SW 1271 (cell line): ENCODE measurements at places on chromosomes 16 and 17.

- no peak for DNase-seq
Measured at GRCh38 chr16:57578521-57579360, 36.3 kb downstream of the ADGRG5 start.

- DNase-seq = no peak
Measured at GRCh38 chr16:5031601-5032000, 2.1 kb downstream of the NAGPA start.

DNA sequence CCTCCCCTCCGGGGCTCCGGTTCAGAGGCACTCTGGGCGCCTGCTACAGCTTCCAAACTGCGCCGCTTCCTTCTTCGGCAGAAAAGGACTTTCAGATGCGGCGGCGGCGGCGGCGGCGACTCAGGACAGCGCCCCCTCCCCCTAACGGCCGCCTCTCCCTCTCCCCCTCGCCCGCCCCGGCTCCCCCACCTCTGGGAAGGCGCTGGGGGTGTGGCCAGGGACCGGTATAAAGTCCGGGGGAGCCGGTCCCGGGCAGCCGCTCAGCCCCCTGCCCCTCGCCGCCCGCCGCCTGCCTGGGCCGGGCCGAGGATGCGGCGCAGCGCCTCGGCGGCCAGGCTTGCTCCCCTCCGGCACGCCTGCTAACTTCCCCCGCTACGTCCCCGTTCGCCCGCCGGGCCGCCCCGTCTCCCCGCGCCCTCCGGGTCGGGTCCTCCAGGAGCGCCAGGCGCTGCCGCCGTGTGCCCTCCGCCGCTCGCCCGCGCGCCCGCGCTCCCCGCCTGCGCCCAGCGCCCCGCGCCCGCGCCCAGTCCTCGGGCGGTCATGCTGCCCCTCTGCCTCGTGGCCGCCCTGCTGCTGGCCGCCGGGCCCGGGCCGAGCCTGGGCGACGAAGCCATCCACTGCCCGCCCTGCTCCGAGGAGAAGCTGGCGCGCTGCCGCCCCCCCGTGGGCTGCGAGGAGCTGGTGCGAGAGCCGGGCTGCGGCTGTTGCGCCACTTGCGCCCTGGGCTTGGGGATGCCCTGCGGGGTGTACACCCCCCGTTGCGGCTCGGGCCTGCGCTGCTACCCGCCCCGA, at the start of gene IGFBP4:
IGFBP4 (plus strand) TSS at position 255 of the 792 bp plus-strand sequence; CDS start at position 541, 286 bp downstream.
- DNase-seq = peak; percentile 40

- DNase-seq = no peak
Measured at GRCh38 chr16:23920899-23921298, 85.1 kb downstream of the PRKCB start.

DNA sequence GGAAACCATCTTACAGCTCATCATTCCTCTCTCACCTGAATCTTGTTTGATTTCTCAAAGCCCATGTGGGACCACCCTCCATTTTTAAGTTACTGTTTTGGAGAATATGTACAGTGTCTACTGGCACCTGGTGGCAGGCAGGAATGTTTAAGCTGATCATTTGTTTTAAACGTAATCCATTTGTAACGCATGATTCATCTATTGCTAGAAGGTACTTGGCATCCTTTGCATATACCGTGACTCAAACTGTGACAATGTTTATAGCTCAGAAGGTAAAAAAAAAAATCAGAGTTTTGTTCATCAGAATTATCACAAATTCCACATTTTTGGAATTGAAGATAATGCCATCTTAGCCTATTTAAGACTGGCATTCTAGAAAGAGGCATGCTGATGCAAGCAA, 1007.5 kb upstream of the EEF2KMT start:
- DNase-seq = no peak

- no peak for DNase-seq
Measured at GRCh38 chr16:89741342-89742014, 20.1 kb downstream of the ZNF276 start.

DNA sequence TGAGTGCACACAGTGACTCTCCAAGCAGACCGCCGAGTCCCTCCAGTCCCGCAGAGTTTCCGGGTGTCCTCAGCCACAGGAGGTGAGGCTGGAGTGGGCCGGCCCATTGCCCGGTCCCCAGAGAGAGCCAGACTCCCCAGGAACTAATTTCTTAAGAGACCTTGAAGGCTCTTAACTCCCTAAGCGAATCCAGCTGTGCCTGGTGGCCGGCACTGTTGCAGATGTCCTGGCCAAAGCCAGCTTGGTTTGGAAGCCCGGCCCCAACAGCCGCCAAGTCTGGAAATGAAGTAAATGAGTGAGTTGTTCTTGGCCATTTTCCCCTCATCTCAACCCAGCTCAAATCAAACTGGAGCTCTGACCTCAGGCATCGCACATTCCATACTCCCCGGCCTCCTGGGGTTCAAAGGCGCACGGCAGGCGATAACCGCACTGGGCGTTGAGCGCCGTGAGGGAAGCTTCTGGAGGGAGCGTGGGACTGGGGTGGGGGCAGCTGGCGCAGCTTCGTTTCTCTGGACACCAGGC, 42.0 kb downstream of the CMIP start:
- DNase-seq = no peak

GRCh38 chr17:12537436-12537835, 128.3 kb upstream of the MYOCD start:
- DNase-seq = no peak

DNA sequence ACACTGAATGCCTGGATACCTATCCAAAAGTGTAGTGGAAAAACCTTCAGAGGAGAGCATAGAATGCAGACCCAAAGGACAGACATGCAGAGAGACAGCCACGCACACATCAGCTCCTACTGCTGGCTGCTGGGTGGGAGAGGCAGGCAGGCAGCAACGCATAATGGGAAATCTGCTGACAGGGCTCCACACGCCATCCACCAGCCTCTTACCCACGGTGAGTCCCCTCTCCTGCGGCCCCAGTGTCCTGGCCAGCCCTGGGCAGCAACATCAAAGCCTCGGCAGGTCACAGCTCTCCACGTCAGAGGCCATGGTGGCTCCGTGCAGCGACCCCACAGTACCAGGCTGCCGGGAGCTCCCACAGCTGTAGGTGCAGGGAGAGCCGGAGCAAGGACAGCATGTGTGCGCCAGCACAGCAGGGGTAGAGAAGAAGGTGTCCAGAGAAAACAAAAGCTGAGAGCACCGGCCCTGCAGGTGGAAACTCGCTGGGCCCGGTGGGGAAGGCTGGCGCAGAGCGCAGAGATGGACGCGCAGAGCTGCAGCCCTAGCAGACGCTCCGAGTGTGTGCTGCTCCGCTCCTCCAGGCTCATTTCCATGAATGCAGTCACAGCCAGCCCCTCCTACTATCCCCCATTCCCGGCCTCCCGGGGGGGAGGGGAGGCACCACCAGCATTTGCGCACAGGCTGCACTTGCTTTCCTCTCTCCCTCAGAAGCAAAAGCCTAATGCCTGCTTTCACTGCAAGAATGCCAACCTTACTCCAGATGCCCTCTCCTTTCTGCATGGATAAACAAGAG, 58.9 kb downstream of the CYTH1 start:
- no peak for DNase-seq

- no peak for DNase-seq
Measured at GRCh38 chr17:40410082-40410481, 7.6 kb downstream of the TOP2A start.

GRCh38 chr16:84451781-84452180, 52.7 kb downstream of the MEAK7 start:
- no peak for DNase-seq

DNA sequence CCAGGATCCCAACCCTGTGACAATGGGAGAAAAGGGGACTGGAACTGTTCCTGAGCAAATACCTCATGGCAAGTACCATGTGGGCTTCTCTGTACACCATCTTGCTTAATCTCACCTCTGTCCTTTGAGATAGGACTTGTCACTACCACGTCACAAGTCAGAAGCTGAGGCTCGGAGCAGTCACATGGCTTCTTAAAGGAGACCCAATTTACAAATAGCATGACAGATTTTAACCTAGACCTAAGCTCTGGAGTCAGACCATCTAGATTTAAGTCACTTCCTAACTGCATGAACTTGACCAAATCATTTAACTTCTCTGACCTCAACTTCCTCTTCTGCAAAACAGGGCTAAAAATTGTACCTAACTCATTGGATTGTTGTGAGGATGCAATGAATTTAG, 36.0 kb upstream of the CCL1 start:
- no peak for DNase-seq

GRCh38 chr17:18008496-18009268, 30.3 kb downstream of the ATPAF2 start:
- DNase-seq = no peak

DNA sequence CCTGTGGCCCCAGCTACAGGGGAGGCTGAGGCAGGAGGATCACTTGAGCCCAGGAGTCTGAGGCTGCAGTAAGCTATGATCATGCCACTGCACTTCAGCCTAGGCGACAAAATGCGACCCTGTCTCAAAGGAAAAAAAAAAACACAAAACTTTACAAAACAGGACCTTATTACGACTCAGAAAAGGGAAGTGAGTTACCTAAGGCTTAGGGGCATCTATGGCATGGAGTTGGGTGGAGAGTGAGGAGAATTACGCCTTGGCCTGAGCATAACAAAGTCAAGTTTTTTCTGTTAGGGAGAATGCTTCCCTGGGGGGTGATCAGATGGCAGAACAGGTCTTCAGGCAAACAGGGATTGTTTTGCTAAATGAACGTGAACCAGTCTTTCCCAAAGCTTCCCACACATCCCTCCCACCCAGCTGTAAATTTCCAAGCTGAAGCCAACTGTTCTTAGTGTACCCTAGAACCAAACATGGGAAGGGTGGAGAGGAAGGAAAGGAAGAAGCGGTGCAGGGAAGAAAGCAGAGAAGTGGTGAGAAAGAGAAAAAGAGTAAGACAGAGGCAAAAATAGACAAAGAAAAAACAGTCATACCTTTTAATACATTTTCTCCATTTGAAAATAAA, 24.6 kb upstream of the TNRC6C start:
- no peak for DNase-seq

GRCh38 chr17:9187828-9188227, 166.5 kb downstream of the NTN1 start:
- no peak for DNase-seq

- DNase-seq = no peak
Measured at GRCh38 chr17:8674344-8675305, 44.1 kb upstream of the MYH10 start.

DNA sequence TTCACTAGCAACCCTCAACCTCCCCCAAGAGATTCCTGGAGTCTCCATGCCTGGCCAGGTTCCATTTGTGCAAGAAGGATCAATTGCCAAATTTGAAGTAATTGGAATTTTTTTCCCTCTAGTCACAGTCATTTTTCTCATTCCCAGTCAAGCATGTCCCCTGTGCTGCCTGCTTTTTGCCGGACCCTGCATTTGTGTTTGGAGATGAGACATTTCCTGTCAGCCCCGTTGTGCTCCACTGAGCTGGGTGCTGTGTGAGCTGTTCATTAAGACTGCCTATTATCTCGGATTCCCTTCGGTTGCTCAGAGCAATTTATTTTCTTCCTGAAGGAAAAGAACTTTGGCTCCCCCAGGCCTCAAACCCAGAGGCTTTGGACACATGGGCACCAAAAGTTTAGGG, 201.0 kb upstream of the NLRP1 start:
- no peak for DNase-seq

- DNase-seq = no peak
Measured at GRCh38 chr16:51402785-51403184, 251.7 kb upstream of the SALL1 start.

DNA sequence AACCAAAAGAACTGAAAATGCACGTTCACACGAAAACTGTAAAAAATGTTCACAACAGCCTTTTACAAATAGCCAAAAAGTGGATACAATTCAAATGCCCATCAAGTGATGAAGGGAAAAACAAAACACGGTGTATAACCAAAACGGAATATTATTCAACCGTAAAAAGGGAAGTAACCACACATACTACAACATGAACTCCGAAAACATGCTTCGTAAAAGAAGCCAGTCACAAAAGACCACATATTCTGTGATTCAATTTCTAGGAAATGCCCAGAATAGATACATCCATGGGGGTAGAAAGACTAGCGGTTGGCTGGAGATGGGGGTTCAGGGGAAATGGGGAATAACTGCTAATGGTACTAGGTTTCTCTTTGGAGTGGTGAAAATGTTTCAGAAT, 81.5 kb upstream of the TRAP1 start:
- no peak for DNase-seq

DNA sequence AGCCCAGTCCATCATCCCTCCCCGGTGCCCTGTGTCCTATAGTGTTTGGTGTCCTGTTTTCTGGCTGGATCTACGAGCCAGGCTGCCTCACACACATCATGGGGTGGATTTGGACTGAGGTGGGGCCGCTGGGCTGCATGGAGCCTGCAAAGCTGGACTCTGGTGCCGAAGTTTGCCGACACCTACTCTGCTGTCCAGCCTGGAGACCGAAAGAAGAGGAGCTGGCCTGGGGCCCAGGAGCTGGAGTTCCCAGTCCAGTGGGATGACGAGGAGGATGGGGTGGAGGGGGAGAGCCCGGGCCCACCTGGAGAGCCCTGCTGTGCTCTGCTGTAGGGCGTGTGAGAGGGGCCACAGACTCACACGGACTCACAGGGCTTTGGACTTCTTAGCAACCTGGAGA, 40.3 kb upstream of the ENPP7 start:
- no peak for DNase-seq

DNA sequence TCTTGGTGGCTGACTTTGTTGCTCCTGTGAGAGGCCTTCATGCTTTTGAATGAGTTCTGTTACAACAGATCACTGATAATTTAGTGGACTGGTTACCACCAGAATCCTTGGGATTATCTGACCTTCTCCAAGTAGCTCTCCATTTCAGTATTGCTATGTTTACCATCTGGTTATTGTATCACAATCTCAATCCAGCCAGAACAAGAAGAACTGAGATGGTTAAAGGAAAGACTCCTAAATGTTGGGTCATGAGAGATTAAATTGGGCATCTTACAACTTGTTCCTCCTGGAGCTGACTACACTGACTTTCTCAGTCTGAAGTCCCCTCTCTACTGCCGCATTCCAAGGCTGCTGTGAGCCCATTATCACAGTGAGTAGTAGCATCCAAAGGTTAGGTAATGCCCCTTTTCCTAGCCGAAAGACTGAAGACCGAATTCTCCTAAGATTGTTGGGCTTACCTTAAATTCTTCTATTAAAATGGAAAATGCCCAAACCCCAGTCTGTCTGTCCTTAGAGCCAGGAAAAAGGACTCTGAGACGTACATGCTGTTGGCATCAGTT, 181.7 kb upstream of the TBX2 start:
- no peak for DNase-seq

GRCh38 chr16:68084504-68085258, 489 bp upstream of the NFATC3 start:
- DNase-seq = peak; percentile 28

GRCh38 chr17:56898874-56899273, 15.0 kb downstream of the TRIM25 start:
- DNase-seq = no peak

- DNase-seq = no peak
Measured at GRCh38 chr17:17035490-17035889, 6.8 kb upstream of the MPRIP start.

DNA sequence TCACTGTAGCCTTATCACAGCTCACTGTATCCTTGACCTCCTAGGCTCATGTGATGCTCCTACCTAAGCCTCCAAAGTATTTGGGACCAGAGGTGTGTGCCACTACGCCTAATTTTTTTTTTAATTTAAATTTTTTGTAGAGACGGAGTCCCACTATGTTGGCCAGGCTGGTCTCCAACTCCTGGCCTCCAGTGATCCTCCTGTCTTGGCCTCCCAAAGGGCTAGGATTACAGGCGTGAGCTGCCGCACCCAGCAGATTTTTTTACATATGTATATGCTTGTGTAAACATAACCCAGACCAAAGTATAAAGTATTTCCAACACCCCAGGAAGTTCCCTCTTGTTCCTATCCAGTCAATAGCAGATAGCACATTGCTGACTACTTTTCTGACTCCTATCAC, 1.7 kb upstream of the PGP start:
- no peak for DNase-seq

- no peak for DNase-seq
Measured at GRCh38 chr17:8832711-8833352, 33.7 kb upstream of the MFSD6L start.
